ENCODE measurements at places on chromosomes 2 and 18.

DNA sequence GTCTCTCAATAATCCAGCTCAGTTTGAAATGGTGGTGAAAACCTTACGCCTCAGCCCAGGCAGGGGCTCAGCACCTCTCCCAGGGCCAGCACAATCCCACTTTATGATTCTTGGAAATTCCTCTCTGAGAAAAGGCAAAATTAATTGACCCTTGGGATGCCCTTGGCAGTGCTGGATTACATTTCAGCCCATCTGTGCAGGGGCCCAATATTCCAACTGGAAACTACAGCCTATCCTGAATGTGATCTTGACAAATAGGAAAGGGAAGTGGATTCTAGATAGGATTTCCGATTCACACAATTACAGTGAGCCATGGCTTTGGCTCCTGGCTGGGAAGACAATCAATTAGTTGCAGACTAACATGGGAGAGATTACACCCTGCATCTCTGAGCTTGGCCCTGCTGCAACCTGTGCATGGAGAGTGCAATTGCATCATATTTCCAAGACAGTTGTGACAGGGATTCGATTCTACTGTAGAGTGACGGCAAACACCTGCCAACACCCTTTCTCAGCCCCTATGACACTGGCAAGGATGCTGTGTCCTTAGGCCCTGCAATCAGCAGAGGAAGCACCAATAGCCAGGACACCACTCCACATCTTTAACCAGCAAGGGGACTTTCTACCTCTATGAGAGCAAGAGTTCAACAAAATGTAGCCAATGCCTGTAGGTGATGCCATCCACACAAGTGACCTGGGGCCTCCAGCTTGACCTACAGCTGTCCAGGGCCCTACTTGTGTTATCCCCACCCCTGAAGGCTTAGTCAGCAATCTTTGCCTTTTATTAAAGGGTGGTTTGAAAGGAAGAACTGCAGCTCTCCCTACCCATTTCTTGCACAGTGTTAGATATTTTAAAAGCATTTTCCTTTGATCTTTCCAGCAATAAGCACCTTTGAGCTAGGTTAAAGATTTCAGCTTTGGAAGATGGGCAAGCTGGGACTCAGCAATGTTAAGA lies 187.2 kb upstream of the HS6ST1 start:
- no peak for DNase-seq

DNA sequence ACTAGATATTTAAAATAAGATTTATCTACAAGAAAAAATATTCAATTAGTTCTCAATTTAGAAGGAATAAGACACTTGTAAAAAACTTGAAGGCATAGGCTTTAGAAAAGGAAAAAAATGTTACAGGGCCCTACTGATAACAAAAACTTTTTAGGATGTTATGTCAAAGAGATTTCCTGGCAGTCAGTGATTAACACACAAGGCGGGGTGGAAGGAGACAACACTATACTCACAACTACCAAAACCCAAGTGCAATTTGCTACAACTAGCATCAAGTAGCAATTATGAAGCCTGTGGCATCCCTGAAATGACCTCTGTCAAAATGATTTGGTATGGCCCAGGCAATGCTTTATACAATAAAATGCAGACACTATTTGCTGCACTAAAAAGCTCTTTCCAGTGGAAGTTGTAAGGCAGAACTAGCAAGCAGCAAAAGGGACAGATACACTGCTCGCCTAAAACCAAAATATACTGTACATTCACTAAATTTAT lies 15.3 kb downstream of the STRN start:
- DNase-seq = no peak

DNA sequence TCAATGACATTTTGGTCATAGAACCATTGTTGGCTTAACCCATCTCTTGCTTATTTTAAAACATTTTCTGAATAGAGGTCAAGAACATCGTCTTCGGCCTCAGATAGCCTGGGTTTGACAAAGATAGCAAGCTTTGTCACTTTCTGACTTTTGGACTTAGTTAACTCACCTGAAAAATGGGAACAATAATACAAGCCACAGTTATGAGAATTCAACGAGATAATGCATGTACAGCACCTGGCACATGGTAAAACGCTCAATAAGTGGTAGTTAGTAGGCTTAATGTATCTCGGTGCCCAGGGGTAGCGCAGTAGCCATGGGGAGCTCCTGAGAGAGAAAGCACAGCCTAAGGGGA lies 446 bp upstream of the COPS7B start:
- no peak for DNase-seq

- no peak for DNase-seq
Measured at GRCh38 chr2:67840460-67841068, 222.2 kb downstream of the C1D start.

DNA sequence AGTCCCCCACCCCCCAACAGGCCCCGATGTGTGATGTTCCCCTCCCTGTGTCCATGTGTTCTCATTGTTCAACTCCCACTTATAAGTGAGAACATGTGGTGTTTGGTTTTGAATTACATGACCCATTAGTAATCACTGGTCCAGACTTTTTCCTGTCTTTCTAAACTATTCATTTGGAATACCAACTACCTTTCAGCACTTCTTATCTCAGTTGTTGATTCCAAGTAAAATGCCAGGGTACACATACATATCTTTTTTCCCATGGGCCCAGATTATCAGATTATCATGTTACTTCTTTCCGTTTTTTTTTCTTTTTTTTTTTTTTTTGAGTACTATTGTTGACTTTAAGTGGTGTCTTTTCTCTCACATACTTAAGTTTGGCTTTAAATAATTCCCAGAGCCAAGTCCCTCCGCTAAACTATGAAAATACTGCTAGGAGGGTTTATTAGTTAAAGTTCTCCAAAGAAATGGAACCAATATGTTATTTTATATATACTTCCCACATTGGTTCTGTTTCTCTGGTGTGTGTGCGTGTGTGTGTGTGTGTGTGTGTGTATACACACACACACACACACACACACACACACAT lies 389.3 kb downstream of the IRS1 start:
- DNase-seq = no peak

DNA sequence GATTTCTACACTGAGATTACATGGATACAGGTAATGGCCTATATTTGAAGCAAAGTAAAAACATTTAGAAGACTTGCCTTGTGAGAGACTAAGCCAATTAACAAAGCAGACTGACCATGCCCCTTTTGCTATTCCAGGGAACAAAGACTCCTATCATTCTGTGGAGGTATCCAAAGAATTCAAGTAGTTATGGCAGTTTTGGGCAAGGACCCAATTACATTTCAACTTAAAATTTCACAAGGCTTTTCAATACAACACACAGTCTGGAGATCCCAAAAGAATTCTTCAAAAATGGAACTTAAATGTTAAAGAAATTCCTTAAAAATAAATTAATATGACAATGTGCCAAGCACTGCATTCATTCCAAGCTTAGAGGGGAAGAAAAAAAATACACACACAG lies 109.2 kb upstream of the CHRNA1 start:
- no peak for DNase-seq

DNA sequence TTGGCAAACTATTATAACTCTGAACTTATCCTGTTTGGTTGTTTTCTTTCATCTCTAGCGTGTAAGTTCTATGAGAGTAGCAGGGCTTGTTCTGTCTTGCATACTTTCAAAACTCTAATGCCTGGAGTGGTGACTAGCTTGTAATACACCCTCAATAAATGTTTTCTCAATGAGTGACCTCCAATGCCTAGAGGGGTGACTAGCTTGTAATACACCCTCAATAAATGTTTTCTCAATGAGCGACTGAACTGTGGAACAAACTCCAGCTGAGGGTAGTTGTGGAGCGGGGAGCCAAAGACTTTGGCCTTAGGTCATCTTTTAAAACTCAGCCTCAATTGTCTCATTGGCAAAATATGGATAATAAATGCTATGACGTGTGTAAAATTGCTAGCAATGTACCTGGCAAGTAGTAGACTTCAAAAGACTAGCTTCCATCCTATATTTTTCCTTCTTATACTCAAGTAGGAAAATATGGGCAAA lies 1.8 kb downstream of the GPD2 start:
- no peak for DNase-seq

DNA sequence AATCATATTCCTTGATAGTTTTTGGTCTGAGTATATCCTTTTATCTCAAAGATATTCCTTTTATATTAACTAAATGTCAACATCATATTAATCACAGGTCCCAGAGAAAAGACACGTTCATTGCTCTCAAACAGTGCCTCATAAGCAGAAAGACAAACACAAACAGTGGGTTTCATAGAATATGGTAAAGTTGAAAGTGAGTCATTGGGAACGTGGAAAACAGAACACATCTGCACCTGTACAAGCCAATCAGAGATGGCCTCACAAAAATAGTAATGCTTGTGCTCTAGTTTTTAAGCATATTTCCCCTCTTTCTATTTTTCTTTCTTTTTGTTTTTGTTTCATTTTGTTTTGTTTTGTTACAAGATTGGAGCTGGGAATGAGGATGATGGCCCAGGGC lies 328.4 kb upstream of the MAP2 start:
- DNase-seq = no peak

DNA sequence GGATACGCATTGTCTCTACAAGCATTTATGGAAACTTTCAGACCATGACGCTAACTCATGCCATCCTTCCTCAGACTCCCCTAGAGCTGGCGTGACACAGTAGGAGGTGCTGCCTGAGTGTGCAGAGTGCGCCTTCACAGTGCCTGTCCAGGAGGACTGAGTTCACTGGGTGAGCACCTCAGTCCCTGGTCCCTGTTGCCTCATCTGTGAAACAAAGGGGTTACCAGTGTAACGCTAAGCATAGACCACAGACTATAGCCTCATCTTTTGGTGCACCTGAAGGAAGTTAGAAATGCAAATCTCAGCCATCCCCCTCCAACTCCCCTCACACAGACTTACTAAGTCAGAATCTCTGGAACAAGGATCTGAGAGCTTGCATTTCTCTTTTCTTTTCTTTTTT lies 142.8 kb downstream of the TMEM17 start:
- DNase-seq = no peak

DNA sequence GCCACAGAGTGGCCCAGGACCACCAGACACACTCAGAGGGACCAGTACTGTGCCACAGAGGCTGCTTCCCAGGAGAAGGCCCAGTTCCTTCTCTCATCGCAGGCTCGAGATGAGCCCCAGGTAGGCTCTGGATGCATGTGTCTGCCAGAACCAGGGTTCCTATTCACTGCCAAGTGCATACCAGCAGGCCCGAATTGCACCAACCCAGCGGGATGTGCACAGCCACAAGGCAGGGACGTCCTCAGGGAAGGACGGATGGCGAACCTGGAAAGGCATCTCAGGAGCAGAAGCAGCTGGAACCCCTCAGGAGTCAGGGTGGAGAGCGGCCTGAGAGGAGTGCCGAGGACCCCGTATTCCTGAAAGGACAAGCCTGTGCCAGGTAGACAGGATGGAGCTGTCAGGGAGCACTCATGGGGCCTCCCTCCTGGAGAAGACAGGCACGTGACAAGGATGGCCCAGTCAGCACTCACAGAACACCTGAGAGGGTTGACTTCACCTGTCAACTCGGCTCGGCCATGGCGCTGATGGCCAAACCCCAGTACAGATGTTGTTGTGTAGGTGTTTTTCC lies 73.7 kb downstream of the PTGR3 start:
- no peak for DNase-seq

DNA sequence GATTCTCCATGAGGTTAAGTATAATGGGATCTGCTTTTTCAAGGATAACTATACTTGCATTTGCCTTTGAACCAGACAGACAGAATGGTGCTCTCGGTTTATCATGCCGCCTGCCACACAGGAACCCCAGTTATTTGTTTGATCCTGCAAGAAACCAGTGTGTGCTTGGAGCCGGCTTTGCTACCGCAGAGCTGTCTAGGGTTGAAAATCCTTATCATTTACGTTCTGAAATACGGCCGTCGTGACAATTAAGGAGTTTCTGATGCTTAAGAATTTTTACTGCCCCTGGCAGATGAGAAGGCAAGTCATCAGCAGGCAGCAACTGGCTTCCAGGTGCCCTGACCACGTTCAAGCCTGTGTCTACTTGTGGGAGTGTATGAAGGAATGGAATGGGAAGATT lies 112.0 kb downstream of the GBX2 start:
- no peak for DNase-seq

- DNase-seq = no peak
Measured at GRCh38 chr2:167423731-167424130, 535.5 kb downstream of the XIRP2 start.

DNA sequence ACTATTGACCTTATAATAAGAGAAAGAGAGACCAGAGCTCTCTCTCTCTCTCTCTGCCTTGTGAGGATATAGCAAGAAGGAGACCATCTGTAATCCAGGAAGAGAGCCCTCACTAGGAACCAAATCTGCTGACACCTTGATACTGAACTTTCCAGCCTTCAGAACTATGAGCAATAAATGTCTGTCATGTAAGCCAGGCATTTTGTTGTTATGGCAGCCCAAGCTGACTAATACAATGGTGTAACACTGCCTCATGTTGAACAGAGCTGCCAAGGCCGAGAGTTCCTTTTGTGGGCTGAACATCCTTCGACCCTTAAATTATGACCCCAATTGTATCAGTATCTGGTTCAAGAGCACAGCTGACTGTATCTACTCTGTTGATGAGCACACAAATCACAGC lies 108.0 kb downstream of the LRRC30 start:
- DNase-seq = no peak

DNA sequence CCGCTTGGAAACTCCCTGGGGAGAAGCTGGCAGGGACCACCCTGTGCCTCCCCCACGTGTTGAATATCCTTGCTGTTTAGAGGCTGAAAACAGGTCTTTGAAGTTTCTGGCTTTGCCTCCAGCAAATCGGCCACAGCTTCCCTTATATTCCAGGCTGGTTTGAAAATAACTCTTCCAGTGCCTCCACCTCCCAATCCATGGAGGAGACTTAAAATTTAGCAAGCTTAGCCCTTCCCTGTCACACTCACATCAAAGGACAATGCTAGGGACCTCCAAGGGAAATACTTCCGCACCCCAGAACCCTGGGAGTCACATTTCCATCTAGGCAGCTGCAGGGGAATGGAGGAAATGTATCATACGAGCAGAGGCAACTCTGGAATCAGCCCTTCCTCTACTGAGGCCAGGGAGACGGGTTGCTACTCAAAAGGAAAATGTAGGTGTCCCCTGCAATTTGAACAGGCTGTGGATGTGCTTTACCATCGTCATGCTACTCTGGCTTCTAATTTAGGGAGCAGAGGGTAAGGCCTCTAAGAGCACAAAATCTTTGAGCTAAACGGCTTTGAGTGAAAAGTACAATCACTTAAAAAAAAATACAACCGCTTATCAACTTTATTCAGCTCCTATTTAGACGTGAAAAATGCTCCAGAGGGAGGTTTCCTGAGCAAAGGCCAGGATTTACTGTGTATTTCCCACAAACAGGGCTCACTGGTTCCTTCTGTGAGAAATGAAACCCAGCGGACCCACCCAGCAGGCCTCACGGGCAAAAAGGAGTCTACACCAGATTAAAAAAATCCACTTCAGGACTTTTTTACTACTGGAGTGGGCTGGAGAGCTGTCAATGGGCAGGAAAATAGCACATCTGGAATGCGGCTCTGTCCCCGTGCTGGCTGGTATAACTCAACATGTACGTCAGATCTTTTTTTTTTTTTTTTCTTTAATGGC lies 49.4 kb upstream of the PKDCC start:
- no peak for DNase-seq

- DNase-seq = peak; percentile 24
Measured at GRCh38 chr2:45567288-45567963, 43.6 kb downstream of the SRBD1 start.
